ENCODE measurements at places on chromosomes 16 and 17.

DNA sequence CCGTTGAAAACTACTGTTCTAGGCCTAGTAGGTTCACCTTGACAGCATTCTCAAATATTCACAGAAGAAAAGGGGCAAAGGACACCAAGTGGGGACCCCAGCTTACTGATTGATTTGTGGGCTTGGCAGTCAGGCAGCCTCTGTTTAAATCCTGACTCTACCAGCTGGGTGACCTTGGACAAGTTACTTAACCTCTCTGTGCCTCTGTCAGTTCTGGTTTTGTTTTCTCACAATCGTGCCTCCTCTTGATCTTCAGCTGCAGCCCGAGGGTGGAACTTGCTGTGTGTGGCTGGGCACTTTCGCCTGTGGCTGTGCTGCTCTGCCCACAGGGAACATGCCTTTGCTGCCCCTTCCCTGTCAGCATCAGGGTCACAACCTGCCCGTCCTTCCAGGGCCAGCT lies 17.8 kb downstream of the RAP1GAP2 start:
- no peak for DNase-seq

DNA sequence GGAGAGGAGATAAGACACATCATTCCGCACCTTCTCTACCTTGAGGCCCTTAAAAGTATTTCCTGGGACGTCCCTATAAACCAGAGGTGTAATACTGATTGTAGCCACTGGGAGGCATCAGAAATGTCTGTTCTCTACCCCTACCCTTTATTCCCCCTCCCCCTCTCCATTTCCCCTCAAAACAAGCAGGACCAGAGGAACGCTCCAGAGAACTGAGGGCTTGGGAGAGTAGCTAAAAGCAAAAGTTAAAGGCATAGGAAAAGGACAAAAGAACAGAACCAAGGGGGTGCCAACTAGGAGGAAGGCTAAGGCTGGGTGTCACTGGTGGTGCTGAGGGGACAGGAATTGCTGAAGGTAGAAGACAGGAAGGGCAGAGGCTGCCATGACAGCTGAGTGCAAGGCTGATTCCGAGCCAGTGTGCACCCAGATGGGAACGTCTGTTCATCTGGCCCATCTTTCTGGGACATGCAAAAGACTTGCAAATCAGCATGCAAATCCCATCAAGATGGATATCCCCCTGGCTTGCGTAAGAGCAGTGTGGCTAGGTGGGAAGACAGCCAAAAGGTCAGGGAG lies 6.7 kb downstream of the CAMTA2 start:
- no peak for DNase-seq

- no peak for DNase-seq
These were observed 8.8 kb downstream of the CENPX start for GRCh38 chr17:82013772-82014321.

- no peak for DNase-seq
These were observed 576.2 kb downstream of the CDH8 start for GRCh38 chr16:61460020-61460419.

- no peak for DNase-seq
These were observed 8.0 kb upstream of the KCNG4 start for GRCh38 chr16:84247844-84248243.

DNA sequence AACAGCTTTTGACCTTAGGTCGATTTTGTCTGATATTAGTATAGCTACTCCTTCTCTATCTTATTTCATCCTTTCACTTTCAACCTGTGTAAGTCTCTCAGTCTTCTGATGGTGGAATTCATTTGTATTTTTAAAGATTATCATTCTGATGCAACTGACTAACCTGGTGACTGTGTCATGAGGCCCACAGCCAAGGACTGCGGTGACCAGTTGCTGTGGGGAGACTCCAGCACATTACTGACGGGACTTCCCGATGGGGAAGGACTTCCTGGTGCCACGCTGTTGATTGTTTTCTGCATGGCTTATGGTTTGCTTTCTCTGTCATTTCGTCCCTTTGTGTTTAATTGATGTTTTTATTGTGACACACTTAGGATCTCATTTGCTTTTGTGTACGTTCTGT lies 34.2 kb downstream of the RMI2 start:
- DNase-seq, result no peak

DNA sequence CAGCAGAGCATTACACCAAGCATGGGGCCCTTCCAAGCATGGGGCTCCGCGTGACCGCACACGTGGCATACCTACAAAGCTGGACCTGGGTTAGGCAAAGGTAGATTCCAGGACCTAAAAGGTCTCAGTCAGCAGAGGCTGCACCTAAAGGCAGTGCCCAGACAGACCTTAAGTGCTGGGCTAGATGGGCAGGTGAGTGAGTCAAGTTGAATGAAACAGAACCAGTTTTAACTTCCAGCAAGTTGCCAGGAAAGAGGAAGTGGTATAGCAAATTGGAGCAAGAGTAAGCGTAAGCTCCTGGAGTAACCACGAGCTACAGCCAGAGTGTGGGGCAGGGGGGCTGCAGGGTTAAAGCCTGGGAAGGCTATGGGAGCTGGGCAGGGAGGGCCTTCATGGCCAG lies 49.5 kb downstream of the SRCIN1 start:
- no peak for DNase-seq

DNA sequence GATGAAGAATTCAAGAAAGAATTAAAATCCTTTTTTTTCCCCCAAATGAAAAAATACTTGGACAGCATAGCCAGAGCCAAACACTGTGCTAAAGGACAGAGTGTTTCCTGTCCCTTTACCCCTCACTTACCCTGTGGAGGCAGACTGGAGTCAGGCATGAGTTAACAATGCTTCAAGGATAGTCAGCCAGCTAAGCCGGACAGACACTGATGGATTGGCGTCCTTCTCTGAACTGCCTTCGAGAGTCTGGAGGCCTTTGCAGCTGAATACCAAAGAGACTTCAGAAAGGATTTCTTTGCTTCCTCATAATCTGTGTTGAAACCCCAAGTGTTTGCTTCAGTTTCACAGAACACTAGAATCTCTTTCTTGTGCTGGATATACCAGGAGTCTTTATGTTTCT lies 4.6 kb downstream of the METTL9 start:
- no peak for DNase-seq

DNA sequence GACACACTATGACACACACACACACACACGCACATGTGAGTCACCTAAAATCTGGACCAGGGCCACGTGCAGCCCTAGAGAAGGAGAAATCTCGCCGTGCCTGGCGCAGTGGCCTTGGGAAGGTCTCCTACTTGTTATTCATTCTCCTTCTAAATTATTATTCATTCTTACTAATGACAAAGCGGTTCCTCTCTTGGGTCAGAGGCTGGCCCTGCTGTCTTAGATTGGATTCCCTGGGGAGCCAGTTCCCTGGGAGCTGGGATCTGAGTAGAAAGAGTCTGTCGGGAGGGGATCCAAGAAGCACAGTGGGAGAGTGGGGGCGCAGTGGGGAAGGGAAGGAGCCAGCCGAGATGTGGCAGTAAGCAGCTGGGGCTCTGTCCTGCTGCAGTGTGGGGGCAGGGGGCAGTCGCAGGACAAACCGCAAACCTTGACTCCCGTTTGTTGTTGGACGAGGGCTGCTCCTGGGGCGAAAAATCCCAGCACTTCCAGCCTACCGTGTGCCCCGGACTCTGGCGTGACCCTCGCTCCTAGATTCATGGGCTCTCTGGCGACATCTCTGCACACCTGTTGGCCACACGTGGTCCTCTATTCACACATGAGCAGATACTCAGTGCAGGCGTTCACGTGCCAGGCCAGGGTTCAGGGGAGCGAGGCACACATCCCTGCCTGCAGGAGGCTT lies 18.7 kb upstream of the JPH3 start:
- DNase-seq, result no peak

GRCh38 chr17:3729881-3730280 lies 6.2 kb downstream of the HASPIN start:
- DNase-seq, result no peak

- DNase-seq, result no peak
These were observed 34.5 kb downstream of the TOX3 start for GRCh38 chr16:52512297-52512987.

- no peak for DNase-seq
These were observed 356.6 kb downstream of the KCNJ2 start for GRCh38 chr17:70525961-70526360.

DNA sequence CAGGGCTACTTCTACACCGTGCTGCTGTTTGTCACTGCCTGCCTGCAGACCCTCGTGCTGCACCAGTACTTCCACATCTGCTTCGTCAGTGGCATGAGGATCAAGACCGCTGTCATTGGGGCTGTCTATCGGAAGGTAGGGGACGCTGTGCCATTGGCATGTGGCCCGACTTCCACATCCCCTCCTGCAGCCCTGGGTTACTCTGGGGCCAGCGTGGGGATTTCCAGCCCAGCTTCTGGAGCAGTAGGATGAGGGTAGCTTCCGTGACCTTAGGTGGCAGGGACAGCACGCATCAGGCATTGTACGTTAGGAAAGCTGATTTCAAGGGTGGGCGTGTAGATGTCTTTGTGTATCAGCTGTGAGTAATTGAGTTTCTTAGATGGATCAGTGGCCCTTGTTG lies 96.5 kb downstream of the ABCC1 start:
- DNase-seq, result no peak

GRCh38 chr16:17354141-17354601 lies 116.6 kb downstream of the XYLT1 start:
- no peak for DNase-seq

GRCh38 chr17:27733773-27734172 lies 66.6 kb downstream of the NOS2 start:
- no peak for DNase-seq

DNA sequence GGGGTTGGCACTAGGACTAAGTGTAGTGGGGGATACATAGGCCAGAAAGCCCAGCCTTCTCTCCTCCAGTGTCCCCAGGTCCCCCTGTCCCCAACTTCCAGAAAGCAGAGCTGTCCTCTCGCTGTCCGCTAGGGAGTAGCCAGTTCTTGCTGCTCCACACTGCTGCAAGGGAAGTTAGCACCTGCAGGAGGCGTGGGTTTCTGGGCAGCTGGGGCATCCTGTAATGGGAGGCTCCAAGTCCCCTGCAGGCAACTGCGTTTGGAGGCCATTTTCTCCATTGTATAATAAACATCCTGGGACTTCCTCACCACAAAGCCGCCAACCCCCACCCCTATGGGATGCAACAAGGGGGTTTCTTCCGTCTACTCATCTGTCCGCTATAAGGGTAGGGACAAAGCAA lies 1.7 kb downstream of the RPRML start:
- no peak for DNase-seq

DNA sequence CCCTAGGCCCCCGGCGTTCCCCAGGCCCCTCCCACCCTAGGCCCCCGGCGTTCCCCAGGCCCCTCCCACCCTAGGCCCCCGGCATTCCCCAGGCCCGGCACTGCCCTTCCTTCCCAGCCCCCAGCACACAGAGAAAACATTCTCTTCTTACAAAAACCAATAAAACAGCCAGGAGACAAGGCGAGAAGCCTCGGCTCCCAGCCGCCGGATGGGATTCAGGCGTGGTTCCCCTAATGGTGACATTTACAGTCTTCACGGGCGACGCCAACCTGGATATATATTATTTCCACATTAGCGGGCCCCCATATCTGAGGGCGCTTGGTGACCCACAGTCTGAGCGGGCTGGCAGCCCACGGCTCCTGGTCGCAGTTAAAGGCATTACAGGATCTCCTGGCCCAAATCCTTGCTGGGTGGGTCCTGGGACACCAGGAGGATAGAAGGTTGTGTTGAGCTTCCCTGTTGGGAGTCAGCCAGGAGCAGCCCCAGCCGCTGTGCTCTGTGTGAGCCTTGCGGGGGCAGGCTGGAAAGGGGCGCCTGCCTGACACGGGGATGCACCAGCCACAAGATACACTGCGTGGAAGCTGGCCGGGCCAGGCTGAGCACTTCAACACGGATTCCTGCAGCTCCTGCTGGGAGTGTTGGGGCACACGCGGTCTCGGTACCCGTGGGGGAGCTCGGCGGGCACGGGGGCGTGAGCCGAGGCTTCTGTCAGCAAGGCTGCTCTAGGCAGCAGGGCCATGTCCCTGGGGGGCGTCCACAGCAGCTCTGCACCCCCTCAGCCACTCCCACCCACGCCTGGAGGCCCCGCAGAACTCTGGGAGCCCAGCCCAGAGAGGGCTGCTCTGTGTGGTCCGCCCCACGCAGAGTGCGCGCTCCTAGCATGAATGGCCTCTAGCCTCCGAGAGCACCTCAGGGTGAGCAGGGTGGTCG lies 83.7 kb downstream of the LMF1 start:
- no peak for DNase-seq

DNA sequence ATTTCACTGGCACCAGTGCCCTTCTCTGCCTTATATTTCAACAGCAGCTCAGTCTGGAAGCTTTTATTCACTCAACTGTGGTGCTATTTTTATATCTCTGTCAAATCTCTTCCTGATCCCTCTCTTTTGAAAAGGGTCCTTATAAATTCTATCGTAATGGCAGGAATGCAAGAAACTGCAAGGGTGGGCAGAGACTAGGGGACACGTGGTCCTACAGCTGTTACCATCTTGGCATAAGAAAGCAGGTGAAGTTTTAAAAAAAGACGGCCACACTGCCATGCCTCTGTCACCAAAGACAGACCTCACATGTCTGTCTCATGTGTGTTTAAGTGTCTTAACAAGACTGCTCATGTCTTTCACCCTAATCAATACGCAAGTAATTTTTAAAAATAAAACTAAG lies 368.4 kb upstream of the CDH11 start:
- DNase-seq, result no peak

DNA sequence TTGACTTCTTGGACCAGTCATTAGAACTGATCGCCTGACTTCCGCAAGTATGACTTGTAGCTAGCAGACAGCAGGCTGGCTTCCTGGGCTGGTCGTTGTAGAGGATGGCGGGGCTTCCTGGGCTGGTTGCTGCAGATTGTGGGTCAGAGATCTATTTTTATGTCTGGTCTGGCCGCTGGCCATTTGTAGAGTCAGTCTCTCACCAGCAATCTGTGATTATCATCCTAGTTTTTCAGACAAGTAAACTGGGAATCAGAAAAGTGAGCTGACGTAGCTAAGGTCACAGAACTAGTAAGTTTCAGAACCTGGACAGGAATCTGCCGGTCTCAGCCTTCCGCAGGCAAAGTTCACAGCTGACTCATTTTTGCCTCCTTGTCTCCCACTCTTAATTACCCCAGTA lies 19.1 kb downstream of the GPR142 start:
- DNase-seq, result no peak

DNA sequence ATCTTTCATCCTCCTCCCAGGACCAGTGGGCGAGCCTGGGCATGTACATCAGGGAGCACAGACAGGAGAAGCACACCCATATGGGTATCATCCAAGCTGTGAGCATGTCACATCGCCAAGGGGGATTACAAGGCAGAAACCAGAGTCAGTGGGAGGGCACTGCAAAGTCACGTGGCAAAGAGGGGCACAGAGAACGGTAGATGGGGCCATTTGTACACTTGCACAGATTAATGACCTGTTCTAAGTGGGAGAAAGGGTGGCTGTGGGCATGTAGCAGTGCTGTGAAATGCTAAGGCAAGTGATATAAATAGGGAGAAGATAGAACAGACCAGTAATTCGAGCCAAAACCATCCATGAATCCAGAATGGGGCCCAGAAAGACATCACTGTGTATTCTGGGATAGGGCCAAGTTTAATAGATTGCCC lies 265.0 kb downstream of the CPPED1 start:
- no peak for DNase-seq

- DNase-seq, result no peak
These were observed 22.1 kb downstream of the NUBP1 start for GRCh38 chr16:10765772-10766171.

DNA sequence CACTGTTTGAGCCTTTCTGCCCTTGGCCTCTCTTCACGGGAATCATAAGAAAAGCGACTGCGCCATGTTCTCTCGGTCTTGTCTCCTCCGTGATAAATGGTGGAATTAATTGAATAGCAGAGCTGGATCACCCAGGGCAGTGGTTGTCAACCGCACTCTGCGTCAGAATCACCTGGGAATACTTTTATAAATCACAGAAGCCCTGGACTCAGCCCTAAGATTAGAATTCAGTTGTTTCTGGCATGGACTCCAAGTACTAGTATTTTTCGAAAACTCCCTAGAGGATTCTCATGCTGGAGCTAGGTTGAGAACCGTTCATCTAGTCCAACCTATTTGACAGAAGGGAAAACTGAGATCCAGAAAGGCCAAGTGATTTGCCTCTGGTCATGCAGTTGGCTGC lies 64.1 kb downstream of the SPACA3 start:
- DNase-seq, result no peak
